HCT116 (cell line): ENCODE measurements at places on chromosomes 12 and 14. TPM values are rescaled to one million over a fixed set of nuclear protein-coding genes. Genes with fewer than 3 reads are reported as not detected.

Gene ADGRD1
- total RNA-seq, result 0.44 TPM

DNA sequence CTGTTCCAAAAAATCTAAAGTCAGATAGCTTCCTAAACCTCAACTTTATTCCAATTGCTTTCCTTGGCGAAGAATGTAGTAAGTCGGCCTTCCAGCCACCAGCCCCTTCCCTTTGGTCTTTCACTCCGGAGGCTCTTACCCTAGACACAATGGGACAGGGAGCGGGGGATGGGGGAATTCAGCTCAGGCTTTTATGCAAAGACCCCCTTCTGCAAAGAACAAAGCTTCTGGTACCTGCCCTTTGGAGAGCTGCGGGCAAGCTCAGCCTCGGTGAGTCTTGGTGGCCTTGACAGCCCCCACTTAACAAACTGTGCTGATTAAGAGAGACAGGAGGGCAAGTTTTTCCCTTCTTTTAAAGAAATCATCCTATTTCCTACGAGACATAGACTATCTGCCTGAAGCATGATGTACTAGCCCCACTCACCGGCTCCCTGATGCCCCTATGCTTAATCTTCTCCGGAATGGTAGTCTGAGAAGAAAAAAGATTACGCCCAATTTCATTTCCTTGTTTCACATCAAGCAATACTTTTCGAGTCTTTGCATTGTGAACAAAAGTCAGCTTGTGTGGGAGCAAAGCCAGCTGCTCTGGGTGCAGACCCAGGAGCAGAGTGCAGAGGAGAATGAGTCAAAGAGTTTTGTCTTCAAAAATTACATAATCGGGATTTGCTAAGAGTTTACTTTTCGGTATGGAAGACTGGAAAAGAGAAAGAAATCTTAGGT, 1.5 kb upstream of the NANOG start:
- no peak for DNase-seq

Gene RALGAPA1
- 29.3 TPM for total RNA-seq

DNA sequence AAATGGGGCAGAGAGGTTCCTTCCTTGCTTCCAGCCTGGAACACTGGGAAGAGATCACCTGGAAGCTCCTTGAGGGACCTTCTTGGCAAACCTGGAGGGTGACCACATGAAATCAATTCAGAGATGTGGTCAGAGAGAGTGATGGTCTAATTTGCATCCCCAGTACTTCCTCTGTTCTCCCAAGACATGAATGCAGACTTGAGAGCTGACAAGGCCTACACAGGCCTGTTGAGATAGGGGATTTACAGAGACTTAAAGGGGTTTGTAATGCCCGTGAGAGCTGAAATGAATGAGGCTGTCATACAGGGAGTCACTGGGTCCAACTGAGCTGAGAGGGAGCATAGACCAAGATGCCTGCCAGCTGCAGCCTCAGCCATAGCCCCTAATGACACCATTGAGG, 45.1 kb downstream of the TMX1 start:
- DNase-seq, result no peak

GRCh38 chr14:91277546-91278382, 33.3 kb upstream of the GPR68 start:
- no peak for DNase-seq

Gene SPTLC2
- total RNA-seq, result 44.7 TPM

- no peak for DNase-seq
These were observed 29.3 kb upstream of the CPNE8 start for GRCh38 chr12:38934686-38935085.

Gene TTC9
- 2.4 TPM for total RNA-seq

- no peak for DNase-seq
These were observed 208.6 kb downstream of the SLC38A4 start for GRCh38 chr12:46617167-46617566.

DNA sequence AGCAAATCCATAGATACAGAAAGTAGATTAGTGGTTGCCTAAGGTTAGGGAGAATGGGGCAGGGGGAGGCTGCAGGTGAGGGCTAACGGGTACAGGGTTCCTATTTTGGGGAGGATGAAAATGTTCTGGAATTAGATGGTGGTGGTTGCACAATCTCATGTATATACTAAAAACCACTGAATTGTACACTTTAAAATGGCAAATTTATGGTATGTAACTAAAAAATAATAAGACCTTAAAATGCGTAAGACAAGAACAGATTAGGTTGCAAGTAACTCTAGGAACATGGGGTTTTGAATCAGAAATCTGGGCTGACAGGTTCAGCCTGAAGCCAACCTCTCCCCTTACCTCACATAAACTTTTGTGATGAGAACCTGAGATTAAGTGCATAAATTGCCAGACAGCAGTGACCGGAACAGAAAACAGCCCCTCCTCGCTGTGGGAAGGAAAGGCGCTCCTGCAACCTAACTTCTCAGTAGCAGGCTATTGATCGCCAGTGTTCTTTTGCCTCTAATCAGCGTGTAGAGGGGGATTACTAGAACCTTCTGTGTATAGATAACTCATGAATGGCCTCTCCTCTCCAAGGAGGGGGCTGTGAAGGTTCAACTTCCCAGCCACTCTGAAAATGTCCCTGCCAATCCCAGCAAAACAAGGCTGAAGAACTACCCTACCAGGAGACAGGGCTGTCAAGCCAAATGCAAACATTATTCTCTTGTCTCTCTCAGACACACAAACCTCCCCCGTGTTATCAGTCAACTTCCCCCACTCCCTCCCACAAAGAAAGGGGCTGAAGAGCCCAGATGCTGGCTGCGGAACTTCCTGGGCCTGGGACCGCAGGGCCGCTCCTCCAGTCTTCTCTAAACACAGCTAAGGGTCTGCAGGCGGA, 1.9 kb downstream of the SSH1 start:
- no peak for DNase-seq

DNA sequence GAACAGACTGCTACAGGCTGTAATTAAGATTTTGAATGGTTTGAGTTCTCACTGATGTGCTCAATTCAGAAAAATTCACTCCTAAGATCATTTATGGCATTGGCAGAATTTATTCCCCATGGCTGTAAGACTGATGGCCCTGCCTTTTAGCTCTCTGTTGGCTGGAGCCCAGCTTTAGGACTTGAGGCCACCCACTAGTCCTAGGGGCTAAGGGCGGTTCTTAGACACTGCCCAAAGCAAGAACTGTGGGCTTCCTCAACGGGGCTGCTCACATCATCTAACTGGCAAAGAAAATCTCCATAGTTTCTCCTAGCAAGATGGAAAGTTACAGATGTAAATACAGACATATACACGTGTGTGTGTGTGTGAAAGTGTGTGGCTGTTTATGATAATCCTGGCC, 3.4 kb upstream of the CCER1 start:
- no peak for DNase-seq

- peak; percentile 43 for DNase-seq
These were observed 17.3 kb upstream of the TMPRSS12 start for GRCh38 chr12:50825372-50825838.

GRCh38 chr14:102419716-102420115, 57.0 kb downstream of the TECPR2 start:
- no peak for DNase-seq

DNA sequence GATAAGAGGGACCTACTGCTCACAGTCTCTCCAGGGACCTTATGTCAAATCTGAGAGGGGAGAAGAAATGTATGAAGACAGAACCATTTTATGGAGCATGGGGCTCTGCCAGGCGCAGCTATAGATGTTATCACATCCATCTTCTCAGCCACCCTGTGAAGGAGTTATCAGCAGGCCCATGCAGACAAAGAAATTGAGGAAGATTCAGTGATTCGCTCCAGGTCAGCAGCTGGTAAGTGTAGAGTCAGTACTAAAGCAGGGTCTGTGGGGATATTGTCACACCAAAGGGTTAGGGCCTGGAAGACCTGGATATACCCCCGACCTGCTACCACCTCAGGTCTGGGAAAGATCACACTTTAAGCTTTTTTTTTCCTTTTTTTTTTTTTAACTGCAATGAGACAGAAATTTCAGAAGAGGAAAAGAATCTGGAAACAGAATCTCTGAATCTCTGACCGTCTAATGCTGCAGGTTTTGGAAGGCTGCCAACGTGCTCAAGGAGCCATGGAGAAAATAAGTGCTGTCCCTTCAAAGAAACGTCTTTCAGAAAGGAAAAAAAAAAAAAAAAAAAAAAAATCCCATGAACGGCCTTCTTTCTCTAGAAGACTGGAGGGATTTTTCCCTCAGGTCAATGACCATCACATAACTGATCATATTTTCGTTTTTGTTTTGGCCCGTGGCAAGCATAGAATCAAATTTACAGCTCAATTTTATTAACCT, 73.3 kb upstream of the PLEKHG7 start:
- DNase-seq, result no peak

- DNase-seq, result no peak
These were observed 53.9 kb upstream of the NUDT4 start for GRCh38 chr12:93323625-93324329.

GRCh38 chr12:127629066-127629820, 637.7 kb upstream of the TMEM132C start:
- no peak for DNase-seq

Gene GPRC5D
- not detected for total RNA-seq

Gene CCND2
- 1.1 TPM for total RNA-seq

Gene SMAGP
- total RNA-seq, result 39.9 TPM

- DNase-seq, result no peak
These were observed 5.9 kb downstream of the POMT2 start for GRCh38 chr14:77314539-77315457.
